ENCODE measurements at places on chromosomes 12 and 14.

DNA sequence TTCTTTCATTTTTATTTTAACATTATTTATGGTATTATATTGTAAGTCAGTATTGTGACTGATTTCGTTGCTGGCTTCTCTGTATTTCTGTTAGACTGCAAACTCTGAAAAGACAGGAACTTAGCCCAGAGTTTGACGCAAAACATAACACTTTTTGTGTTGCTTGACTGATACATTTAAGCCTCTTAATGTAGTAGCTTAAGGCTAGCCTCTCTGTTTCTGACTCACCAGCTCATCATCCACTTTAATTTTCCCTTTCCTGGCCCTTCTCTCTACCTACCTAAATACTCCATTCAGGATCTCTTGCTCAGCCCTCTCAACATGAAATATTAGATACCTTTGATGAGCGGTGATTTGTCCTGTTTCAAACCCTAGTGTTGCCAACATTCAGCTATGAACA is 420.6 kb downstream of the LRFN5 start:
- no peak for DNase-seq

- no peak for DNase-seq
Measured at GRCh38 chr12:123910761-123911193, 61.9 kb downstream of the CCDC92 start.

DNA sequence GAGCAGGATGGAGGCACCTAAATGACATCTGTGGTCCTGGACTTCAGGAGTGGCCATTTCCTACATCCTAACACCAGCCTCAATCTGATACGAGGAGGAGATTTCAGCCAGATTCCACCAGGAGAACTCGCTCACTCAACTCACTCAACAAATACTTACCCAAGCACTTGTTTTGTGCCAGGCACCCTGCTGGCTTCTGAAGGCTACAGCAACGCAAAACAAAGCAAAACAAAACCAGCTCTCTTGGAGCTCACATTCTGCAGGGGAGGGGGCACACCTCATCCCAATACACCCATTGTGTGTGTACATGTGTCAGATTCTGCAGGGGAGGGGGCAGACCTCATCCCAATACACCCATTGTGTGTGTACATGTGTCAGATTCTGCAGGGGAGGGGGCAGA is 144.8 kb downstream of the PIWIL1 start:
- no peak for DNase-seq

DNA sequence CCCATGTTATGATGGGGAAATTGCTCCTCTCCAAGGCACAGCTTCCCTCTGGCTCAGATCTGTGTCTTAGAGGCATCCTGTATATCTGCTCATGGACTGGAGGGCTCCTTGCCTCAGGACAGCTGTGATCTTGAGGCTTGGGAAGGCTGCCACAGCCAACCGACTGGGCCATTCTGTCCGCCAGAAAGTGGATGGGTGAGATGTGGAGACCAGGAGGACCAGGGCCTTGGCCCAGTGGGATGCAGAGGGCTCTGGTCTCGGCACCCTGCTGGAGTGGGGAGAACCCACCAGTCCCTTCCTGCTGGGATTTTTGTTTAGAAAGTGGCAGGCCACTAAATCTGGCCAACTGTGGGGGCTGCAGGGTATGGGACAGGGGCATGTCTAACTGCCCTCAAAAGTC is 148.6 kb downstream of the CALM1 start:
- no peak for DNase-seq

DNA sequence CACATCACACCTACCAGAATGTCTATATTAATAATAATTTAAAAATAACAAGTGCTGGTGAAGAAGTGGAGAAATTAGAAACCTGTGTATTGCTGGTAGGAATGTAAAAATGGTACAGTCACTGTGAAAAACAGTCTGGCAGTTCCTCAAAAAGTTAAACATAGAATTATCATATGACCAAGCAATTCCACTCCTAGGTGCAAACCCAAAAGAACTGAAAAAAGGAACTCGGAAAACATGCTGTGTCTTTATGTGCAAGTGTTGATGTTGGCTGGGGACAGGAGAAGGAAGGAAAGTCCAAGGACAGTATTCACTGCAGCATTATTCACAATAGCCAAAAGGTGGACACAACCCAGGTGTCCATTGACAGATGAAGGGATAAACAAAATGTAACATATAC is 146.5 kb downstream of the TTC7B start:
- no peak for DNase-seq

DNA sequence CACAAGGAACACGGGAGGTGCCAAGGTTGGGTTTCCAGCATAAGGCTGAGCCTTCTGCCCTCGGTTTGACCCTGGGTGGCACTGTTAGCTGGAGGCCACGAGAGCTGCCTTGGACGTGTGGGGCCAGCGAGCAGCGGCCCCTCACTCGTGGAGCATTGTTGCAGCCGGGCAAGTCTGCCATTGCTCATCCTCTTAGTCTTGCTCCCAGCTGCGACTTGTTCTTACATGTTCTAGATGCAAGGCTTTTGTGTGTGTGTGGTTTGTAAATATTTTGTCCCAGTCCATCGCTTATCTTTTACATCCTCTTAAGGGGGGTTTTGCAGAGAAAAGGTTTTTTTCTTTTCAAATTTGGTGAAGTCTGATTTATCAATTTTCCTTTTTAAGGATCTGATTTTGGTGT is 21.1 kb upstream of the C1S start:
- no peak for DNase-seq

DNA sequence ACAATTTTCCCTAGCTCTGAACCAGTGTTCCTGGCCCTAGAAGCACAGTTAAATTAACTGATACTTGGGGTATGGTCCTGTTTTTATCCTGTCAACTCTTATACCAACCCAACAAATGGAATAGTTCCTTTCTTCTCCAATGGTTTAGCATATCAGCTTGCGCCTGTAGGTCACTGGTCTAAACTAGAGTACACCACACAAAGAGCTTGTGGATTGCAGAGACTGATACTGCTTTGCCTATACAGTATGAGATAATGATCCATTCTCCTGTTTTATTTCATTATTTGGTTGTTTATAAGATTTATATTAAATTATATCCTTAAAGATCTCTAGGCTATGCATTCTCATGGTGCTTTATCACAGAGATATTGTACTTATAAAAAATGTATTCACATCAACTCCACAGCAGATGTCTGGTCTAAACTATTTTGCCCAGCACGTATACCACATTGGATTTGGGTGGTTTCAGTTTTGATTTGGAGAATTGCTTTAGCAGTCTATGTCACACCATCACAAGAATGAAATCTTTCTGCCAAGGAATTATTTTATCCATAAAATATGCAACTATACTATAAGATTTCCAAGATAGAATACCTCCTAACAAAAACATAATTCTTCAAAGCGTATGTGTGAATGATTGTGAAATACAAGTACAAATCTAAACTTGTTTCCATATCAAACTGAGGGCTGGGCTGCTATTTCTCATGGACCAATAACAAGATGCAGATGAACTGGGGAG is 142.1 kb downstream of the SLC16A7 start:
- no peak for DNase-seq

DNA sequence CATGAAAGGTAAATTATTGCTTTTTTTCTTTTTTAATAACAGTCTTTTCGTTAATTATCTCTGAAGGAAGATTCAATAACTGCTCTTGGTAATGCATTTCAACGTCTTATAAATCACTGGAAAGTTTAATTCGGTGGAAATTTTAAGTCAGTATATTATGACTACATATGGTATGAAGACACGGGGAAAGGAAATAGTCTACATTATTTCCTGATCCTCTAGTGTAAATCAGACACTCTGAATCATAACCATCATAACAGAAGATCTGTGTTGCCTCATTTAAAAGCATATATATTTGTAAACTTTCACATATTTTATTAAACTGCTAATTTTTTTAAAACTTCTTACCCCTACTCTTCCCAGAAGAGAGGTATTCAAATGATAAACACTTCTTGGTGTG is 53.7 kb downstream of the EFCAB11 start:
- DNase-seq = no peak

DNA sequence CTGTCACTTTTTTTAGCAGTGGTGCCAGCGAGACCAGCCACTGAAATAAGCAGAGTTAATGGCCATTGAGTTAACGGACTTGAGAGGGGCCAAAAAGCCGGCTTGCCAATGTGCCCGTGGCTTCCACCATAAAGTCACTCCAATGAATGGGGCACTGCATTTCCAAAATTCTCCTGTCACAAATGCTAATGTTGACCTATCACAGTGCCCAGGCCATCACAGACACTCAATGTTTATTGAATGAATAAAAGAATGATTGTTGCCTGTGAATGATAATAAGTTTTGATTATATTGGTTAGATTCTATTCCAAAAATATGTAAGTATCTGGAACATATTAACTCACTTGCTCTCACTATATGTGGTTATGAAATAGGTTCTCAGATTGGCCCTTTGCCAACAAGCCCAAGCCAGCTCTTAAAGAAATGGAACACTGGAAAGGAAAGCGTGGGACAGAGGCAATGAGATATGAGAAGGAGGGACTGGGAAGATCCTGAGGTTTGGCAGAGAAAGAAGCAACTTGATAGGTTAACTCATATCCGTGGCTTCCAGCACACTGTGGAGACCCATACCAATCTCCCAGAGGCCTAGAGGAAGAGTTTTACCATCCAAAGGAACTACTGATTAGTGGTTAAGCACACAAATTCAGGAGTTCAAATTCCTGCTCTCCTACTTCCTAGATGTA is 108.7 kb downstream of the BTG1 start:
- no peak for DNase-seq

- no peak for DNase-seq
Measured at GRCh38 chr12:3107071-3107583, 29.9 kb downstream of the TSPAN9 start.

DNA sequence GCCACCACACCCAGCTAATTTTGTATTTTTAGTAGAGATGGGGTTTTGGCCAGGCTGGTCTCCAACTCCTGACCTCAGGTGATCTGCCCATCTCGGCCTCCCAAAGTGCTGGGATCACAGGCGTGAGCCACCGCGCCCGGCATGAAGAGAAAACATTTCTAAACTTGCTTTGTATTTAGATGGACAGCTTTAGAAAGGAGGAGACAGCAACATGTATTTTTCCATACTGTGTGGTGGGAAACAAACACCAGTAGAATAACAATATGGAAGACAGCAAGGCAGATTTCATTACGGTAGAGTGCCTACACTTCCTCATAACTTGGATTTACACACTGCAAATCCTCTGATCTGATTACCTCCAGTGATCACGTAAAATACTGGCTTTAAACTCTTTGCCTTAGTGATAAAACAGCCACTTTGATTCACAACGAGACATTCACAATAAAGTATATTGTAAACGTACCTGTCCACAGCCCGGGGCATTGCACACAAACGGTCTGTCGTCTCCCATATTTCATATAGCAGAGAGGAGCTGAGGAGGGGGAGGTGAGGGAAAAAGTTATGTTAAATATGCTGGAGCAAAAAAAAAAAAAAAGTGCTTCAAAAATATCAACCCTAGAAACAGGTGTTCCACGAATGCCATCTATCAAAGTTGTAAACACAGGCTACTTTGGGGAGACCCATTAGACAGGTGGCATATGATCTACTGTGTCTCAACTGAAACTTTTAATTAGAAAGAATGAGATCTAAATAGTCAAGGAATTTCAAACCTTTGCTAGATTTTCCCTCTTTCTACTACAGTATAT is 25.5 kb downstream of the ATF7 start:
- no peak for DNase-seq

DNA sequence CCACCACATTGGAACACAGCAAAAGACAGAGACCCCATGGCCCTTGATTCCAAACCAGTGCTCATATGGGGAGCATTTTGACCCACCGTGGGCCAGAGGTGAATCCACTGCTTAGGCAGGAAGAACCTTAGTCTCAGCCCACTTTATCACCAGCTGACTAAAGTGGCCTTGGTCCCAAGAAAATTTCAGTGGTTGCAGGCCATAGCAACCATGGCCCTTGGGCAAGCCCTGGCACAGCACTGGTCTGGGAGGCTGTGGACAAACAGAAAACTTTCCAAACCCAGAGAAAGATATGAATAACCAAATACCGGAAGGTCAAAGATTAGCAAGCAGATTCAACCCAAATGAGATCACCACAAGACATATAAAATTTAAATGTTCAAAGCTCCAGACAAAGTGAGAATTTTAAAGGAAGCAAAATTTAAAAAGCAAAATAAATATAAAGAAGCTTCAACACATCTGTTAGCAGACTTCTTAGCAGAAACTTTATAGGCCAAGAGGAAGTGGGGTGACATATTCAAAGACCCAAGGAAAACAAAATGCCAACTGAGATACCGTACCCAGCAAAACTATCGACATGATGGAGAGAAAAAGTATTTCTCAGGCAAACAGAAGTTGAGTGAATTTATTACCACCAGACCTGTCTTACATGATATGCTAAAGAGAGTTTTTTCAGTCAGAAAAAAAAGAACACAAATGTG is 7.8 kb downstream of the KLRK1 start:
- DNase-seq = no peak

- peak; percentile 13 for DNase-seq
Measured at GRCh38 chr14:97380539-97380941, 583.4 kb downstream of the VRK1 start.

- DNase-seq = no peak
Measured at GRCh38 chr12:104976703-104977102, 9.4 kb upstream of the NOPCHAP1 start.

GRCh38 chr14:50758305-50758704 is 72.7 kb downstream of the NIN start:
- DNase-seq = no peak

GRCh38 chr14:88542857-88543795 is 11.7 kb downstream of the PTPN21 start:
- no peak for DNase-seq

- peak; percentile 58 for DNase-seq
Measured at GRCh38 chr14:76705214-76705613, 56.1 kb upstream of the VASH1 start.

GRCh38 chr14:94612174-94612573 is at the start of gene SERPINA3:
Gene SERPINA3, plus strand, starts transcription at chr14:94612391. Its CDS starts 2,051 bp downstream, at chr14:94614442.
- DNase-seq = no peak
